Activated CD4-positive, alpha-beta memory T cell treated with anti-CD3 and anti-CD28 coated beads, Interleukin-2, amount 10 ng/mL, durations not matched to agents 7 days and 5 days (primary cell): ENCODE measurements at places on chromosomes 16 and 17.

- no peak for DNase-seq
These were observed 48.4 kb downstream of the NOG start for GRCh38 chr17:56641894-56642293.

DNA sequence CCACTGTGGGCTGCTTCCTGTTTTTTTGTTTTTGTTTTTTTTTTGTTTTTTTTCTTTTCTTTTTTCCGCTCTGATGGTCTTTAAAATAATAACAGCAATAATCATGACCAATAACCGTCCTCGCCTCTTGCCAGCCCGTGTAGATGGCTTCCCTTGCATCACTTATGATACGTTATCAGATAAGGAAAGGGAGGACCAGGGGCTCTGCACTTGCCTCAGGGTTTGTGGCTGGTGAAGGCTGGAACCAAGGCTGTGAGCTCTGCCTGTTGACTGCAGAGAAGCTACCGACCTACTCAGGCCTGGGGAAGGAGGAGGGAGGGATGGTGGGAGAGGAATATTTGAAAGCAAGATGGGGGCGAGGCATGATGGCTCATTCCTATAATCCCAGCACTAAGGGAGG lies 114.0 kb upstream of the SDK2 start:
- DNase-seq, result no peak

DNA sequence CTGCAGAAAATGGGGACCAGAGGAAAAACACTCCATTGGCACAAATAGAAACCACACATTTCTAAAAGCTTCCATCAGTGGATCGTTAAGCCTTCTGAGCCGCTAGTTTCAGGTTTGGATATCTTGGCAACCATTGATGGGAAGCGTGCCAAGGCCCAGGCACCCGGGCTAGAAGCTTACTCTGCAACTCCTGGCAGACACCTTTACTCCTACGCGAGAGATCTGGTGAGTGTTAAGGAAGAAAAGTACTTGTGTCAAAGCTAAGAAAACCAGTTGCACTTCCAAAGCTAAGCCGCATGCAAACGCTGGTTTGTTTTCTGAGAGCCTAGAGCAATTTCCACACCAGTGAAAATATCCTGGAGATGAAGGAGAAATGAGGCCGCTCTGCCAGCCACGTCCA lies 472.4 kb downstream of the PMP22 start:
- DNase-seq, result no peak

DNA sequence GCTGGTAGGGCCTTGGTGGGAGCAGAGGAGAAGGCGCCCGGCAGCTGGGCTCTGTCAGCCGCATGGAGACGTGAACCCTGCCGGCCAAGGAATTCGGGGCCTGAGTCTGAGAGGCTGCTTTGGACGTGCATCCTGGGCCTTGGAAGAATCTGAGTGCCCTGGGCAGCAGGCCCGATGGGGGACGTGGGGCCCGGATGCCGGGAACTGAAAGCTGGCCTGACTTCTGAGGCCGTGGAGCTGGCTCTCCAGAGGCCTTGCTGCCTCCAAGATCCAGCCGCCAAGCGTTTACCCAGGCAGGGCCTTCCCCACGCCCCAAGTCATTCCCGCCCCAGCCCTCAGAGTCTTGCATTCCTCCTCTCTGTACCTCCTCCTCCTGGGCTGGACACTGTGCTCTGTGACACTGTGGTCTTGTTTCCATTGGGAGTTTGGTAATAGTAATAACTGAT lies 37.2 kb downstream of the NKD1 start:
- no peak for DNase-seq

DNA sequence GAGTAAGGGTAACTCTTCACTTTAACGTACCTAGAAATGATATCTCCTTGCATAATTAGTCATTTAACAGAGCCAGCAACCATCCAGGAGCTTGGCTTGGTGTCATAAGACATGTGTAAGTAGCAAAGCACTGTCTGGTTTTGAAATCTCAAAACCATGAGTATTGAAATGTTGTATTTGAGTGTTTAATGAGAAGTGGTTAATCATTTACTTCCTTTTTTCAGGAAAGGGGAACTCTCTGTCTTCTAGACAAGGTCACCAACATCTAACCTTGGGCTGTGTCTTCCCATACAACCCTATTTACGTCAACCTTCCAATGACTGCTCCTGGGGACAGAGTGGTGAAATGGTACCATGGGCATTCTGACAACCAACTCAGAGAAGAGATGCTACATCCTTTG lies 27.1 kb downstream of the PMP22 start:
- no peak for DNase-seq

- DNase-seq, result no peak
These were observed 288 bp upstream of the KRT34 start for GRCh38 chr17:41382394-41382793.

GRCh38 chr17:62388856-62389255 lies 8.5 kb downstream of the EFCAB3 start:
- no peak for DNase-seq

- peak; percentile 52 for DNase-seq
These were observed 496 bp downstream of the EZH1 start for GRCh38 chr17:42744283-42744805.

DNA sequence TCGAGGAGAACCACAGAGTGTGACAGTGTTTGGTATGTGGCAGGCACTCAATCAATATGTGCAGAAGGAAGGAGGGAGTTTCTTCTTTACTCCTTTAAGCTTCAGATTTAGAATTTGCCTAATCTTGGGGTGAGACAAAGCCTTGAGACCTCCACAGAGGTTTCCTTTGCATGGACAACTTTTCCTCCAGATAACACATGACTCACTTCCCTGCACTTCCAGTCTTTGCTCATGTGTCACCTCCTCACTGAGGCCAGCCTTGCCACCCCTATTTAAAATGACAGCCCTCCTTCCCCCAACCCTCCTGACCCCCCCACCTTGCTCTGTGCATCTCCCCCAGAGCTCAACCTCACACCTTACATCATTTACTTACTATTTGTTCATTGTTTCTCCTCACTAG lies 17.4 kb upstream of the NOS2 start:
- no peak for DNase-seq

DNA sequence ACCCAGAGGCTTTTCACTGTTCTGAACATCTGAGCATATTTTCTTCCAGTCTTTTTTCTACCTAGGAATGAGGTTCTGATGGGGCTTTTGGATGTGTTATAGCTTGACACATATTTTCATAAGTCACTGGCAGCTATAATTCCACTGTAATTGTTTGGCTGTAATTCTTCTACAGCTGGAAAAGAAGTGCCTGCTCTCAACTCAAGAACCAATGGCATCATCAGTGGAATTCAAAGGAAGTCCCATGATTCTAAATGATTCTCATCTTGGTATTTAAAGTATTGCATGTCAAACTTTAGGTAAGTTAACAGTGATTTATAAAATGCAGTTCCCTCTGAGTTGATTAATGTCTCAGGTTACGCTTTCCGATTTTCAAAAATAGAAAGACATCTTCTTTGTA lies 16.8 kb downstream of the WIPI1 start:
- no peak for DNase-seq

DNA sequence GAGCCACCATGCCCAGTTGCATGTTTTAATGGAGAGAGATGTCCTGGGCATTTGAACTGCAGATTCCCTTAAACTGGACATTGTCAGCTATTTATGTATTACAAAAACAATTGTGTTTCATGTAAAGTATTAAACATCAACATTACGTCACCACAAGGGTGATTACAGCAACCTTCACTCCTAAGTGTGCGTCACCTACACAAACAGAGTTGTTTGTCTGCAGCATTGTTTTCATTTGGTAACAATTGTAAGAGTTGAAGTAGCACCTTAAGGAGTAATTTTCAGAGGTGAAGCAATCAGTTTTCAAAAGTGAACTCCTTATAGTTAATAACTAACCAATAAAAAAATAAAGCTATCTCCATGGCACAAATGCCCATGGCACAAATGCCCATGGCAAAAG lies 271.4 kb downstream of the IRX3 start:
- DNase-seq, result no peak
